Activated T-cell treated with anti-CD3 and anti-CD28 coated beads, Interleukin-2, amount 50 U/mL, for 72 hours (primary cell): ENCODE measurements at places on chromosomes 7 and 10.

DNA sequence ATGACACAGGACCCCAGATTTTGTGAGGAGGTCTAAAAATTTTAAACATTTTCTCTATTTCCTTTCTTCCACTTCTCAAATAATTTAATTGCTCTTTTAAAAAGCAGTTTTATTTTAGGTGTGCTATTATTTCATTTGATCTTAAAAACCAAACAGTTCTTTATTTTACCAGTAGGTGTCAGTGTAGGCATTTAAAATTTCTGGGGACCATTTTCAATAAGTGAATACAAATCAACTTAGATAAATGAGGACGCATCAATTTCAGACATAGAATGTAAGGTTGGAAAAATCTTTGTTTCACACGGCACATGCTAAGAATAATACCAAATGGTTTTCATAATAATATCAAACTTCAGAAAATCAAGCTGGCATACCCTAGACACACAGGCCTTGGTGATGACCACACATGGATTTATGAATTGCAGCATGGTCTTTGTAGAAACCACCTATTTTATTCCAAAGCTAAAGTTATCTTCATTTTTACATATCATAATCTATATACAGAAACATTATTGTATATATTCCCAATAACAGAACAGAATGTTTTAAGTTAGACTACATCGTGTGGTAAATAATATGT lies 127.6 kb upstream of the SLC26A5 start:
- DNase-seq, result no peak

DNA sequence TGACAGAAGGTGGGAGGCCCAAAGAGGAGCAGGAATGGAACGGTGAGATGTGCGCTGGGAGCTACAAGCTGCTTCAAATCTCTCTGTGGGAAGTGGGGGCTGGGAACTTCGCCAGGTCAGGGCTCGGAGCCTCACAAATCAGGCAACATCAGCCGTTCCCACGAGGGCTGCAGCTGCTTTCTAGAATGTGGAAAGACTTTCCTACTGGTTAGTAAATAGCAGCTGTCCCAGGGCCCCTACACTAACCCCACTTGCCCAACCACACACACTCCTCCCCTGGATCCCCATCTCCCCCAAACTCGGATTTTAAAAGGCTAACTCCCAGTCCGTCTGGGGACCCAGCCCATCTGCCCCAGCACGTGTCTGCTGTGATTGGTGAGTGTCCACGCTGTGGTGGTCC lies 40.6 kb upstream of the PITRM1 start:
- DNase-seq, result no peak

DNA sequence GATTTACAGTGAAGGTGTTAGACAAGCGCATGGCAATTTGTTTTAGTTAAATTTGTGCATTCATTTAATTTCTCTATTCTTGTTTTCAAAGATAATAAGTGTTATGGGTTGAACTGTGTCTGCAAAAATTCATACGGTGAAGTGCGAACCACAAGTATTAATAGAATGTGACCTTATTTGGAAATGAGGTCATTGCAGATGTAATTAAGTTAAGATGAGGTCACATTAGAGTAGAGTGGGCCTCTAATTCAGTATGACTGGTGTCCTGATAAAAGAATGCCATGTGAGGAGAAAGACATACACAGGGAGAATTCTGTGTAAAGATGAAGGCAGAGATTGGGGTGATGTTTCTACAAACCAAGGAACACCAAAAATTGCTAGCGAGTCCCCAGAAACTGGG lies 158.8 kb upstream of the SEMA3E start:
- DNase-seq, result no peak

DNA sequence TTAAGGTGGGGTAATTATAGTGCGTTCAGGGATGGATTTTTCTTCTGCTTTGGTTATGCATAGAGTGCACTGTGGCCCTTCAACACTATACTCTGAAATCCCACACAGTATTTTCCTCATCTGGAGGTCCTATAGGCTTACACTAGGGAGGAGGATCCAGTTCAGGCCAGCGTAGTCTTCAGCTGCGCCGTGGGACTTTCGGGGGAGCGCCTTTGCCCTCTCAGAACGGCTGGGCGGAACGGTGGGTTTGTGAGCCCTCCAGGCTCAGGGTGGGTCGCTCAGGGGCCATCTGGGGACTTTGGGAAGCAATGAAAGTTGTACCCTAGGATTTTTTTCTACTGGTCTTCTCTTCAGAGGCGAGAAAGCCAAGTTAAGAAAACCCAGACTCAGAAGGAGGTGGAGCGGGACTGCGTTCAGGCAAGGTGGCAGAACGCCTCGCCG lies 652 bp upstream of the VPS26A start:
- no peak for DNase-seq
